ENCODE measurements at places on chromosomes 1 and 21.
A peak's percentile ranks its signal among the peaks of the same experiment; 100 is the strongest.

DNA sequence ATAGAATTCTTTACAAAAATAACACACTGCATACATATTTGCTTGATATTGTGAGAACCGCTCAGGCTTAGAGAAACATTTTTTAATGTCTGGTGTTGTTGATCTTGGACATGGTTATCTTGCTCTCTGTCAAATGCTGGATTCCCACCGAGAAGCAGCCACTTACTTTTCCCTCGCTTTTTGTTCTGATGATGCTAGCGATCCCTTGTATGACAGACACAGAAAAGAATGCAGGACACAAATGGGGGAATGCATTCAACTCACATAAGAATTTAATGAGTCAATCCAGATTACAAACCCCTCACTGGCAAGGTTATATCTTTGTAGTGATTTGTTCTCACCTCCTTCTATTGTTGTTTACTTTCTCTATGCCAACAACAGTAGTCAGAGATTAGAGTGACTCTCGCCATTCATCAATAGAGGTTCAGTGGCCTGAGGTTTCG, 76.8 kb upstream of the AKT3 start:
- no peak for DNase-seq

DNA sequence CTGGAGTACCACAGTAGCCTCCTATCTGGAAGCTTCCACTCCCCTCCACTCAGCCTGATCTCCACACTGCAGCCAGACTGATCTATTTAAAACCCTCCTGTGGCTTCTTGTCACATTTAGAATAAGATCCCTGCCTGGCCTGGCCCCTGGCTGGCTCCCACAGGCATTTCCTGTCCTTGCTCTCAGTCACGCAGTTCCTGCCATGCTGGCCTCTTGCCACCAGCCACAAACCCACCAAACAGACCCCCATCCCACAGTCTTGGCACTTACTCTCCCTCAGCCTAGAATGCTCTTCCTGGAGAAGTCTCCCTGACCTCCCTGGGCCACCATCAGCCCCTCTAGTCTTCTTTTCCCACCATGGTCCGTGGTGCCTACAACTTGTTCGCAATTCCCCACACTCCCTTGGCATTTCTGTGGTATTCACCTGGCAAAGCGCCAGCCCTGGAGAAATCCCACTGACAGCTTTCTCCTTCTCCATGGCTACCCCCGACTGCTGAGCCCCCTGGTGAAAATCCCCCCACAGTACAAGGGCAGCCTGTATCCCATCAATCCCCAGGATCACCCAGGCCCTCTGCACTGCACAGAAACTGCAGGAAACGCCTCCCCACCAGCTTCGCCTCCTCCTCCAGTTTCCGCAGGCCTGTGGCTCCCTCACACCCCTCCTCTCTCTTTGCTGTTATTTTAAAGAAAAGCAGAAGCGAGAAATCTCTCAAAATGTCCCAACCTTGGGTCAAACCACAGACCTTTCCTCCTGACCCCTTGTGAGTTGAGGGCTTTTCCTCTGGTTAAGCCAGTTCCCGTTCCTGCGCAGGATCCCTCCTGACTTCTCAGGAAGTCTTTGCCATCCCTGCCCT, 94.5 kb downstream of the SYT2 start:
- peak; percentile 96 for DNase-seq

DNA sequence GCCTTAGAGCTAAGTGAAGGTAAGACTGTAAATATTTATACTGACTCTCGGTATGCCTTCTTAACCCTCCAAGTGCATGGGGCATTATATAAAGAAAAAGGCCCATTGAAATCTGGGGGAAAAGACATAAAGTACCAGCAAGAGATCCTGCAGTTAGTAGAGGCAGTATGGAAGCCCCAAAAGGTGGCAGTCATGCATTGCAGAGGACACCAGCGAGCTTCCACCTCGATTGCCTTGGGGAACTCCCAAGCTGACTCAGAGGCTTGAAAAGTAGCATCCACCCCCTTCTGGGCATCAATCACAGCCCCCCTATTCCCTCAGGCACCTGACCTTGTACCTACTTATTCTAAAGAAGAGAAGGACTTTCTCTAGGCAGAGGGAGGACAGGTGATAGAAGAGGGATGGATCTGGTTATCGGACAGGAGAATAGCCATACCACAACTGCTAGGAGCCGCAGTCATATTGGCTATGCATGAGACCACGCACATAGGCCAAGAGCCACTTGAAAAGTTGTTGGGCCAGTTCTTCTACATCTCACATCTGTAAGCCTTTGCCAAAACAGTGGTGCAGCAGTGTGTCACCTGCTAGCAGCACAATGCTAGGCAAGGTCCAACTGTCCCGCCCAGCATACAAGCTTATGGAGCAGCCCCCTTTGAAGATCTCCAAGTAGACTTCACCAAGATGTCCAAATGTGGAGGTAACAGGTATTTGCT, 19.4 kb downstream of the PLA2G2F start:
- no peak for DNase-seq

GRCh38 chr1:225534135-225534534, 106.3 kb upstream of the LBR start:
- DNase-seq, result no peak

DNA sequence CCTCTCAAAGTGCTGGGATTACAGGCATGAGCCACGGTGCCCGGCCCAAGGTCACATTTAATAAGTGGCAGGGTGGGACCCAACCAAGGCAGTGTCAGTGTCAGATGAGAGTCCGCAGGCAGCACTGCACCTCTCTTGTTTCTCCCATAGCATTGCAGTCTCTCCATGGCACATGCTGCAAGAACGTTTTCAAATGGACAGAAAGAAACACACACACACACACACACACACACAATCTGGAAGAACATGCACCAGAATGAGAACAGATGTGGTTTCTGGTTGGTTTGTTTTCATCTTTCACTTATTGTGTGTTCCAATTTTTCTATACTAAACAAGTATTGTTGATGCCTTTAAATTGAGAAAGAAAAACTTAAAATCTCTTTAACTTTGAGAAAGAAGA, 126.5 kb downstream of the SYF2 start:
- DNase-seq, result no peak

DNA sequence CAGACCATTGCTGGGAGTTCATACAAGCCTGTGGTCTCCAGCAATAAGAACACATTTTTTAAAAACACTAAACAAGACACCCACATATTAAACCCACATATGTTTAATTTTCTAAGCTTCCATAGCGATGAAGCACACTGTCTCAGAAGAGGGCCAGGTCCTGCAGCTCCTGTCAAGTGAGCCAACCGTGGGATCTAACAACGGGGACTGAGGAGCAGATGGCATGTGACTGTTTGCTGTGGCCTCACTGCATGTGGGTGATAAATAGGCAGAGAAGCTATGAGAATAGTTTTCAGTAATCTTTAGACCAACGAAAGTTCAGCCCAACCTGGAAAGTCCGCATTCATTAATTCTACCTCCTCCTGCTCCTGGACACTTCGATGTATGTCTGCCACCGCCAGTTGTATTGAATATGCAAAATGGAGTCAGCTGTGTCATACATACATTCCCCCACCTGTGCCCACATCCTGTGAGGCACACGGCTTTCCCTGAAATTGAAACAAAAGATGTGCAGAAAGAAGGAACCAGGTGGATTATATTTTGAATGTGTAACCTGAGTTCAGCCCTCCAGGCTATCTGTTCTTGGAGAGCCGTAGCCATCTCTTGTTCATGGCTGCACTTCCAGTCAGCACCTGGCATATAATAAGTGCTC, 88.2 kb downstream of the MIS18A start:
- no peak for DNase-seq

DNA sequence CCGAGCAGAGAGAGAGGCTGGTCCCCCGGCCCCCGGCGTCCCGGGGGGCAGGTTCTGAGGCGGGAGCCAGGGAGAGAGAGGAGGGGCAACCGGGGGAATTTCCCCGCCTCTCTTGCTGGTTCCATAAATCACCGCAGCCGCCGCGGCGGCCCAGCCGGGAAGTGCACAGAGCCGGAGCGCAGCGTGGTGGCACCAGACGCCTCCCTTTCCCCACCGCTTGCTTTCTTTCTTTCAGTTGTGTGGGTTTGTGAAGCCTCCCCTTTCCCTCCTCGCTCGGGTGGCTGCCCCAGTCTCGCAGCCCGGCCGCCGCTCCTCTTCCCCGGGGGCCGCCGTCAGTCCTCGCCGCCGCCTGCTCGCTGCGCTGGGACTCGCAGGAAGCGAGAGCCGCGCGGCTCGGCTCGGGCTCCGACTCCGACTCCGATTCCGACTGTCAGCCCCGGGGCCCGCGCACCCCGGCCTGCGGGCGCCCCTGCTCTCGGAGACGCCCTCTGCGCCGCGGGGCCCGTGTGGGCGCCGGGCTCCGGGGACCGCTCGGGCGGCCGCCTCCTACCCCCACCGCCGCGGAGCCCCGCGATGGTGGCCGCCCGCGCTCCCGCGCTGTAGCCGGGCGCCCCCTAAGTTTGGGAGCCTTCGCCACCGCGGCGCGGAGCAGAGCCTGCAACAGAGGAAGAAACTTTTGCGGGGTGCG, at the start of gene CACHD1:
Gene CACHD1 (plus strand): TSS at position 153 of the 688 bp plus-strand sequence. CDS start 616 bp downstream, outside the sequence.
- peak; percentile 30 for DNase-seq

DNA sequence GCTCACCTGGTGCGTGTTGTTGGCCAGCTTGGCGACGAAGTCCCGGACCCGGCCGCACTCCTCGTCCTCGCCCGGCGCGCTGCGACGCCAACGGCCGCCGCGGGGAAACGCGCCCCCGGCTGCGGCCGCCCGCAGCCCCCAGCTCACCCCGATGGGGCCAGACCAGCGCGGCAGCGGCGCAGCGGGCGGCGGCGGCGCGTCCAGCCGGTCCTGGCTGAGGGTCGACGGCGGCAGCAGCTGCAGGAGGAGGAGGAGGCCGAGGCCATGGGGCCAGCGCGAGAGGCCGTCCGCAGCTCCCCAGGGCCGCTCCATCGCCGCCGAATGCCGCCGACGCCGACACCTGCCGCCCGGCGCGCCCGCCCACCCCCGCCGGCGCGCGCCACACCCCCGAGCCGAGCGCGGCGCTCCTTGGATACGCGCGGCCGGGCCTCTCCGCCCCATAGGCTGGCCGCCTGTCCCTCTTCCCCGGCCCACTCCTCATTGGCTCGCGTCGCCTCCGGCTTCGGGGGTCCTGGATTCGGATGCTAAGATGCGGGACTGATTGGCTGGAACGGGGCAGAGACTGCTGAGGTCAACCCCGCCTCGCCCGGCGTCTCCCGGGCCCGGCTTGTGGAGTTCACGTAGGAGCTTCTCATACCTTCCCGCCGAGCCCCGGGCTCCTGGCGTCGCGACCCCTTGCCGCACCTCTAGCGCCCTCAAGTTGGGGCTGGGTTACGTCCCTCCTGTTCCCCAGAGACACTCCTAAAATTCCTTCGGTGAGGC, at the start of gene SORT1:
Gene SORT1 (minus strand): TSS at position 338 of the 762 bp plus-strand sequence. CDS start 26 bp downstream, at position 312.
- DNase-seq, result peak; percentile 45

DNA sequence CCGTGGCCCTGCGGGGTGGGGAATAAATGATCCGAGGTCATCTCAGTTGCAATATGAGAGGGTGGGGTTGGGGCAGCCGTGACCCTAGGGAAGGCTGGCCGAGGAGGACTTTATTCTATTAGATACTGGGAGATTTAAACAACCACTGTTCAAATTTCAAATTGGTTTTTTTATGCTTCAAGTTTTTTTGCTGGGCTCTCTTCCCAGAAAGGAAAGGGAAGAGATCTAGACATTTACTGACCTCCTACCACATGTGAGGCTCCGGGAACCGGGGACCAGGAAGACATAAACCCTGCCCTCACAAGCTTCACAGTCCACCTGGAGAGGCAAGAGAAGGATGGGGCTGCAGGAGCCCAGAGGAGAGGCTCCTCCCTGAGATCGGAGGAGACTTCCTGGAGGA, 207.3 kb downstream of the FOXD2 start:
- DNase-seq, result no peak

DNA sequence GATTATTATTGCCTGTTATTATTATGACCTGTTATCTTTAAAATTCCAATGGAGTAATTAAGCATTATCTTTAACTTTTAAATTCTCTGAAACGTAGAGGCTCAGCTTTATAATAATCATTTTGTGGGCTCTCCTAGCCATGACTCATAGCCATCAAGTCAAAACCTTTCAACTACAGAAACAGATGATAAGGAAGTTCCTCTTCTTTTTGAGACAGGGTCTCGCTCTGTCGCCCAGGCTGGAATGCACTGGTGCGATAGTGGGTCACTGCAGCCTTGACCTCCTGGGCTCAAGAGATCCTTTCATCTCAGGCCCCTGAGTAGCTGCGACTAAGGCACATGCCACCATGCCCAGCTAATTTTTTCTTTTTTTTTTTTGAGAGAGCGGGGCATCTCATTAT, 43.5 kb downstream of the CHML start:
- DNase-seq, result no peak

All from NB4 (cell line).